Stimulated activated CD8-positive, alpha-beta memory T cell treated with anti-CD3 and anti-CD28 coated beads, Interleukin-2, amount 100 ng/mL, for 1 hour (primary cell): ENCODE measurements at places on chromosomes 1 and 21.

DNA sequence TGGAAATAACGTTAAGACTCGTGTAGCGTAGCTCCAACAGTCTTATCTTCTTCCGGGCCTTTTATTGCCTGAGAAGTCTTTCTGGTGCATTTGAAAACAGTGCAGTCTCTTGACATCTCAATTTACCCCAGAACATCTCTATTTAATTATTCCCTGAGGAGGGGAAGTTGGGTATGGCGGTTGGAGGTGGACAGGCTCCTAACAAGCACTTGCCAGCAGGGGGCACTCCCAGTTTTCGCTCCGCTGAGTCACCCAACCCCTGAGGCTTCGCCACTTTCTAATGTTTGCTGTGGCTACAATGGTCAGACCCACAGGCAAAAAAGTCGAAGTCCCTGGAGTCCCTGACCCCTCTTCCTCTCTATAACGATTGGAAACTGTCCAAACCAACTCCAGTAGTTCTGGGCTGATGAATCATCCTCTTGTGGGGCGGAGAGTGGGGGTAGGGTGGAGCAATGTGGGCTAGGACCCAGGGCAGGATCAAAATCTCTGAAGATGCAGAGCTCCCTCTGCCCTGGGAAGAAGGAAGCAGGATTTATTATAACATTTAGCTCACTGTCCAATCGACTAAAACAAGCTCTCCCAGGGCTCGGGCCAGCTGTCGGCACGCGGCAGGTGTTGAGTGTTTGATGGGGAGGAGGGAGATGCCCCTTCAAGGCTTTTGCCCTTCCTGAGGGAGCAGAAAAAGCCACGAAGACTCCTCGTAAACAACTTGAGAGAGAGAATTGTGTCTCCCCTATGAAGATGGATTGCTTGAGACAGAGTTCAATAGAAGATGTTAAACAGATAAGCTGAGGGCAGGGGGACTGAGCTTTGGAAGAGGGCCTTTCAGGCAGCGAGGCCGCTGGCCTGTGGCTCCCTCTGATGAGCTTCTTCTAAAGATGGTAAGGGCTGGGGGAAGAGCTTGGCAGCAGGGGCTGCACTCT is 85.7 kb downstream of the BRINP2 start:
- DNase-seq, result no peak

DNA sequence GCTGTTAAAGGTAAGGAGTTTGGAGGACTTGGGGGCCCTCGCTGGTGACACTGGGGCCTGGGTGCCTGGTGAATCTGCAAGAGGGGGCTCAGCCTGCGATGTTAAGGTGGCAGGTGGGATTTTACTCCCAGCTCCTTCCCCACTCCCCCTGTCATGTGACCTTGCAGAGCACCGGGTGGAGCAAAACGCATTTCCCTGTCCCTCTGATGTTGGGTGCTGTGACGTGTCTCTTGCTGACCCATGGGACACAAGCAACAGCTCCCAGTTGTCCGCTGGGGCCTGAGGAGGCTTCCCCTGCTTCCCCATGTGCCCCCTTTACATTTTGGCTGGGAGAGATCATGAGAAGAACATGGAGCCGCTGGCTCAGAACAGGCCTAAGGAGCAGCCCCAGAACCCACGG is 319.0 kb downstream of the MATN1 start:
- no peak for DNase-seq

DNA sequence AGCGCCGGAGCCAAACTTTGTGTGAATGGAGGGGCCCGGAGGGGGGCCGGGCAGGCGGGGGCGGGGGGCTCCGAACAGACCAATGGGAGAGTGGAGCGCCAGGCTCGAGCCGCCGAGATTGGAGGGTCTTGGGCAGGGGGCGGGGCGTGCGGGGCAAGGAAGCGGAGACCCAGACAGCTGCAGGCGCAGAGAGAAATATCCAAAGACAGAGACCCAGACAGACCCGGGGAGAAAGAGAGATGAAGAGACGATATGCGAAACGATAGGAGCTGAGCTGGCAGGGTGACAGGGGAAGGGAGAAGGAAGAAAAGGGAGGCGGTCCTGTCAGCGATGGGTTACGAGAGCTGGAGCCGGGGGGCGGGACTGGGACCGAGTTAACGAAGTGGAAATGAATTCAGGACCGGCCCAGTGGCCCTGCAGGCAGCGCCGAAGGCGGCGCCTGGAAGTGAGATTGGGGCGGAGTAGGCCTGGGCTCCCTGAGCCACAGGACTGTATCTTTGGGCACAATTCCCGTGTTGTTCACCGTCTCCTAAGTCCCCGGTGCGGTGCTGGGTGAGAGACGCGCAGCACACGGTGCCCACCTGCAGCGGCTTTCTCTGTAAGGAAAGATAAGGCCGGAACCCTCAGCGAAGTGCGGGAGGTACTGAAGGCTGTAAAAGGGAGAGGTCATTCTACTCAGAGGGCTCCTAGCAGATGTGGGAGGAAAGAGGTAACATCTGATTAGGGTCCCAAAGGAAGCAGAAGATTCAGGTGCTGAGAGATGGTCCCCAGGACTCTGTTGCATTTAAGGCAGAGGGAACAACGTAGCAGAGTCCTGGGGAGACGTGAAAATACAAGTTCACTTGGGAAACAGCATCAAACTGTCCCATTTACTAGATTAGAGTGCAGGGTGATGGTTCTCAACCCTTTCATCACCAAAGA is 543 bp upstream of the KCNJ10 start:
- peak; percentile 67 for DNase-seq

GRCh38 chr21:32768530-32768929 is 3.0 kb downstream of the PAXBP1 start:
- DNase-seq, result no peak

GRCh38 chr1:191729742-191730141 is 428.5 kb upstream of the RGS18 start:
- DNase-seq, result no peak

DNA sequence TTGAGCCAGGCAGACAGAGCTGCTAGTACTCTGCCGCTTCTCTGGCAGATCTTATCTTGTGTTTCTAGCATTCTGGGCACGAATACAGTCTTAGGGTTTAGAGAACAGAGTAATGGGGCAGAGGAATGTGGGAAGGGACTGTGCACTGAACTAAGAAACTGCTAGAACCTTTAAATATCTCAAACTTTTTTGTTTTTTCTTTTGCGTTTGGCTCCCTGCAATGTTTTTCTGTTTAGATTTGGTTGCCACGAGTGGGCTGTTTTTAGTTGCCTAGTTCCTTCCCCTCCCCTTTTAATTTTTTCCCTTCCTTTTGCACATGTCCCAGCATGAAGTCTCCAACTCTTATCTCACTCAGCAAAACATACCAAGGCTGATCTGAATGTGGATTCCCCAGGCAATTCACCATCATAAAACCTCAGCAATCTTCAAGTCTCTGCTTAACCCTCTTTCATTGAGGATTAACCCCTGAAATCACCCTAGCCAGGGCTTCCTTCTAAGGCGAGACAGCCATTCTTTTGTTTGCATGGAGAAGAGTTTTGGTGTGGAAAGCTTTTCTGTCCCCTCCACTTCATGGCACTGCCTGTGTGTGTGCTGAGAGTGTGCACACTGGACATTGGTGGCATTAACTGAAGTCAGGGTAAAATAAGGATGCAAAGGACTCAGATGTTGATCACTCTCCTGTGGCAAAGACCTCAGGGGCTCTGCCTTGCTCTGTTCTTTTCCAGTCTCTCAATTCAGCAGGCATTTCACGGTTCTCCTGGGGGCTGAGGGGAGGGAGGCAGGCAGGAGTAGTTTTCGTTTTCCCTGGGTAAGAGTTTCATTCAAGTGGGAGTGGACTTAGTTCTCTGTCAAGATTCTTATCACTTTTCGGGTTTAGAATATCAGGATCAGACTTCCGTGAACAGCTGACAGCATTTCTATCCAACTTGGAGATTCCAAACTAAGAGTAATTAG is 2.8 kb upstream of the ATF3 start:
- DNase-seq, result no peak

DNA sequence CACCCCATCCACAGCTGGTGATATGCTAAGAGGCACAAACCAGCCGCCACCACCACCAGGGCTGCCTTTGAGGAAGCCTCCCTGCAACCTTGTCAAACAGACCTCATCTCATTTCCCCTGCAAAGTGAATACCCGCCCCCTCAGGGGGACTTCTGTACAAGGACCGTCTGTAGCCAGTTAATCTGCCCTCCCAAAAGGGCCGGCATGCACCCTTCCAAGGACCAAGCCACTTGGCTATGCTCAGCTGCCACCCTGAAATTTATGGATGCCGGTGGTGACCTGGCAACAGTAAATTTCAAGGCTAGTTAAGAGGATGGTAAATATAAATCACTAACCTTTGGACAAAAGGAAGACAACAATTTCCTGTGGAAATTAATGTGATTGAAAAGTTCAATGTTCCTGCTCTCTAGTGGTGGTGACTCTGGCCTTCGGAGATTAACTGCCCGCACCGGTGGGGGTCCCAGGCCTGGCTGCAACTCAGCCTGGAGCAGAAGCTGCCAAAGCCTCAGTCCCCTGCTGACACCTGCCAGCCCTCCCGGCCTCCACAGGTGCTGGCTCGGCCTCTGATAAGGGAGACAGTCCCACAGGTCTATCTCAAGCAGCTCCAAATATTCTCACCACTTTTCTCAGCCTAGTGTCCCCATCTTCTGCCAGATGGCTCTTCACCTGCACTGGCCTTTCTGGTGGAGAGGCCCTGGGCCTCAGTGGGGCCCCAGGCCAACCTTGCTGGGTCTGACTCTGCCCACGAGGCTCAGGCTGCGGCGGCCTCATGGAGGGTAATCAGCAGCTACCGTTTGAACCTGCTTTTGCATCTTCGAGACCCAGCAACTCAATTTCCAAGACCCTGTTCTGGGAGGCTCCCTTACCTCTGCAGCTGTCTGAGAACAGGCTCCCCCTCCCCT is 12.2 kb downstream of the TMEM53 start:
- DNase-seq, result no peak

- no peak for DNase-seq
Observed at GRCh38 chr1:1326075-1326605, 1.5 kb downstream of the CPTP start.

- DNase-seq, result no peak
Observed at GRCh38 chr1:16066245-16066644, 7.2 kb downstream of the FAM131C start.

DNA sequence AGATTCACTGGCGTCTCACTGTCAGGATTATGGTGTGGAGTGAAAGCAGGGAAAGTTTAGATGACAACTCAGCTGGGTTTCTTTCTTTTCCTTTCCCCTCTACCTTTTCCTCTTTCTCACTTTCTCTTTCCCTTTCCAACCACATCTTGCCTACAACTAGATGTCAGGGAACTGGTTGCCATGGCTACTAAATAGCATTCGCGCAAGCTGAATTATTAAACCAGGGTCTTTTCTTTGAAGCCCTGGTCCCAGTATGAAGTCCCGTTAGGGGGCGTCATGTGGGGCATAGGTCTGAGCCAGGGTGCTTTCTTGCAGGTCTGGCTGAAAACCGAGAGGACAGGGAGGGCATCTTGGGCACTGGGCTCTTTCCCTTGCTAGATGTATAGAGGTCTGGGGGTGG is 168.4 kb upstream of the CACNA1E start:
- no peak for DNase-seq

GRCh38 chr1:205273551-205273982 is 45.8 kb downstream of the TMCC2 start:
- peak; percentile 75 for DNase-seq

DNA sequence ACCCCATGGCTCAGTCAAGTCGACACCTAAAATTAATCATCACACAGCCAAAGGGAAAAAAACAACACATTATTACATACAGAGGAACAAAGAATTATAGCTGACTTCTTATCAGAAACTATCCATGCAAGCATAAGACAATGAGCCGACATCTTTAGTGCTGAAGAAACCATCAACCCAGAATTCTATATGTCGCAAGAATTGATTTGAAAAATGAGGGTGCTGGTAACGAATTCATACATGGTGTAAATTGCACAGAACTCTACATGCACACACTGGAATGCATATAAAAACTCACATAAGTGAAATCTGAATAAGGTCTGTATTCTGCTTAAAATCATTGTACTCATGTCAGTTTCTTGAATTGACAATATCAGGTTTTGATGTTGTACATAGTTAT is 25.0 kb upstream of the EIF4G3 start:
- DNase-seq, result no peak

GRCh38 chr1:230385158-230385450 is 41.0 kb downstream of the PGBD5 start:
- DNase-seq, result no peak

GRCh38 chr1:91885213-91885715 is 687 bp downstream of the TGFBR3 start:
- DNase-seq, result peak; percentile 12

- no peak for DNase-seq
Observed at GRCh38 chr1:56897150-56898004, 42.8 kb downstream of the C8A start.

DNA sequence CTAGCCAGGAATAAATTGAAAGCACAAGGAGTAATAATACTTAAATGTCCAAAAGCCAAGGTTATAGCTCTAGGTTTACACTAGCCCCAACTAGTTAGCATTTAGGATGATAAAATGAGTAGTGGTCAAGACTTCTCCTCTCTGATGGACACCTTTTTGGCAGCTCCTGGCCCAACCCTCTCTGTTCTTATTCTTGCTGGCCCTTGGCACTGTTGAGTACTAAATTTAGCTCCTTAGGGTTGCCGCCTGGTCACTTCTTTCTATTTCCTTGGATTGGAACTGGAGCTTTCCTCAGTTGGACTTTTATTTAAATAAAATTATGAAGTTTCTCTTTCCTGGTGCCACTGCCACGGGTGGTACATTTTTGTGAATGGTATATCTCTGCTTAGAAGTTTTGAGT is 28.3 kb downstream of the ARID1A start:
- DNase-seq, result no peak

DNA sequence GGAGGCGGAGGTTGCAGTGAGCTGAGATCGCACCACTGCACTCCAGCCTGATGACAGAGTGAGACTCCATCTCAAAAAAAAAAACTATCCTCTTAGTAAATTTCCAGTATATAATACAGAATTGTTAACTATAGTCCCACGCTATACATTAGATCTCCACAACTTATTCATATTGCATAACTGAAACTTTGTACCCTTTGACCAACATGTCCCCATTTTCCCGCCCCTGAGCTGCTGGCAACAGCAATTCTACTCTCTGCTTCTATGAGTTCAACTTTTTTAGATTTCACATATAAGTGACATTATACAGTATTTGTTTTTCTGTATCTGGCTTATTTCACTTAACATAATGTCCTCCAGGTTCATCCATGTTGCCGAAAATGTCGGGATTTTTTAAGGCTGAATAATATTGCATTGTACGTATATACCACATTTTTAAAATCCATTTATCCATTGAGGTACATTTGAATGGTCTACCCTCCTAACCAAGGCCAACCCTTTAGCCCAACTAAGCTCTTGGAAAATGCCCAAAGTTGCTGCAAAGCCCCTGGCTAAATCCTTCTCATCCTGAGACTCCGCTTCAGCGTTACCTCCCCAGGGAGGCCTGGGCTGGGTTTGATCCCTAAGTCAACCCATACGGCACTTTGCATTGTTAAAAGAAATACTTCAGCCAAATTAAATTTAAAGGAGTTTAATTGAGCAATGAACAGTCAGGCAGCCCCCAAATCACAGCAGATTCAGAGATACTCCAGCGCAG is 34.2 kb downstream of the NEK2 start:
- no peak for DNase-seq

DNA sequence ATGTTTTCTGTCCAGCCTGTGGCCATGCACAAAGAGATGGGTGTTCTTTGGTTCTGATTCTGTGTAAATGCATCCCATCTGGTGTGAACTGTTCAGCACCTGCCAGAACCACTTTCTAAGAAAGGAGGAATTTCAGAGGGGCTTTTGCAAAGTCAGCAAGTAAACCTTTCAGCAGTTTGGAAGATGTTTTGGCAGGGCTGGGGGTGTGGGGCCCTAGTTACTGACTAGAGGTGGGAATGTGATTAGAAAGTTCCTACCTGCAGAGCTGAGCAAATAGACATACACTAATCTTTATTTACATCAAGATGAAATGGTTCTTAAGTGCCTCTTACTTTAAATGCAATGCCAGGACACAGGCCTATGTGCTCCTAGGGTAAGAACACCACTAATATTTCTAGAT is 378.1 kb upstream of the USP24 start:
- no peak for DNase-seq

- no peak for DNase-seq
Observed at GRCh38 chr1:37288900-37289299, 185.5 kb upstream of the ZC3H12A start.
